ENCODE measurements at places on chromosomes 5 and 9.

GRCh38 chr9:33165263-33166151 lies 1.6 kb downstream of the B4GALT1 start:
- no peak for DNase-seq

DNA sequence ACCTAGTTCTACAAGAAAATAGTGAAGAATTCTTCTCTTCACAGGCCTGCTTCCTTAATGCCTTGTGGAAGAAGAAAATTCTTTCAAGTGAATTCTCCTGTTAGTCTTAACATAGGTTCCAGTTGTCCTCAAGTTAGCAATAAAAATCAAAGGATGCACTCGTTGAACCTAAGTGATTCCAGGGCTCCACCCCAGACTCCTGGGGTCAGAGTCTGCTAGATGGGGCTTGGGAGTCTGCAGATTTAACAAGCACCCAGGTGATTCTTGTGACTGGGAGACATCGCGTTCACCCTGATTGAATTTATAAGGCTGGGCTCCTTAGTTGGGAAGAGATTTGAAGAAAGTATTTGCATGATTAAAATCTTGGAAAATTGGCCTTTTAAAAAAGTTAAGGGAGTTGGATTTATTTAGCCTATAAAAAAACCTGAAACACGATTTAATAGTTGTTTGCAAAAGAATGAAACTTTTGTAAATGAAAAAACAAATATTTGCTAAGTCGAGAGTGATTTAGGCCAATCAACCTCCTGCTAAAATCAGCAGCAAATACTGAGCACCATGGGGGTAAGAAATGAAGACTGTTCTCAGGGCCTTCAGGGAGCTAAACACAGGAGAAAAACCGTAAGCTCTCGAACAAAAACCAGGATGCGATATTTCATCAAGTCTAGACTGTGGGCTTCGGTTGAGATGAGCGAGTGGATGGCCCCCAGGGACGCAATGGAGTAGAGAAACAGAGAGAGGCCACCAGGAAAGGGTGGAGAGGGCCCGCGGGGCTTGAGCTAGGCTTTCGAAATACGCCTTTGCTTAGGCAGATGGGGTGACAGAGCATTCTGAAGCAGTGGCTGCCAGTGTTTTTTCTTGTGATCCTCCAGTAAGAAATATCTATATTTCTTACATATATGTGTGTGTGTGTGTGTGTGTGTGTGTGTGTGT lies 86.9 kb upstream of the TTC23L start:
- DNase-seq, result no peak

DNA sequence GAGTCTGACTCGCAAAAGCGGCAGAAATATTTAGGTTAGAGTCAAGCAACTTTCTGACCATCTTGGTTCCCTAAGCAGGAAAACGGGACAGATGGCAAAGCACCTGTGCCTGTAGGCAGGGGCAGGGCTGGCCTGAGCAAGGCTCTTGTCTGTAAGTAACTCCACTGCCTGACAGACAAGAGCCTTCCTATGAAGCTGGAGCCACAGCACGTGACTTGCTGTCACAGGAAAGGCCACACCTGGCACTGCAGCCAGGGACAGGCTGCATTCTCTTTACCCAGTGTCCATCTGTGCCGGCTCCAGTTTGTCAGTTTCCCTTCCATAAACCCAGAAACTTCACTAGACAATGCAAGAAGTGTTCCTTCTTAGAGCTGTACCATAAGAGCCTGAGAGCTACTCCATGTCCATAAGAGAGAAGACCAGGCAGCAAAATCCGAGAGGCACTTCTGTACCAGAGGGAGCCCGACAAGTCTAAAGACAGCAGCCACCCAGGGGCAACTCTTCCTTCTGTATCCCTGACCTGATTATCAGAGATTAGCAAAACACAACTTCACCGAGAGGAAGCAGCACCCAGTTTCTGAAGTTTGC lies 78.1 kb downstream of the GPR21 start:
- no peak for DNase-seq

DNA sequence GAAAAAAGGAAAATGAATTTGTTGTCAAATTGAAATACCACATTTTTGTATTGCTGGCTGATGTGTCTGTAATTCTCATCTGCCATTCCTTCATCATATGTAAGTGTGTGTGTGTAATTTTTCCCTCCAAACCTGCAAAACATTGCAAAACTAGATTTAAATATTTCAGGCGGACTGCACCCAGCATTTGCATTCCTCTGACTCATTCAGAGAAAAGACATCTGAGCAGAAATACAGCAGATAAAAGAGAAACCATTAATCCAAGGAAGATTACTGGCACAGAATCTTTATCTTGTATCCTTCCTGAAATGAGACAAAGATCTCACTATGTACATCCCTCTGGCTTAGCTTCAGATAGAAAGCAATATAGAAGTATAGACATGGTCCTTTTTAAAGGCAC lies 275.3 kb downstream of the TMEM38B start:
- DNase-seq, result no peak

GRCh38 chr9:2072752-2073405 lies 57.7 kb downstream of the SMARCA2 start:
- no peak for DNase-seq

DNA sequence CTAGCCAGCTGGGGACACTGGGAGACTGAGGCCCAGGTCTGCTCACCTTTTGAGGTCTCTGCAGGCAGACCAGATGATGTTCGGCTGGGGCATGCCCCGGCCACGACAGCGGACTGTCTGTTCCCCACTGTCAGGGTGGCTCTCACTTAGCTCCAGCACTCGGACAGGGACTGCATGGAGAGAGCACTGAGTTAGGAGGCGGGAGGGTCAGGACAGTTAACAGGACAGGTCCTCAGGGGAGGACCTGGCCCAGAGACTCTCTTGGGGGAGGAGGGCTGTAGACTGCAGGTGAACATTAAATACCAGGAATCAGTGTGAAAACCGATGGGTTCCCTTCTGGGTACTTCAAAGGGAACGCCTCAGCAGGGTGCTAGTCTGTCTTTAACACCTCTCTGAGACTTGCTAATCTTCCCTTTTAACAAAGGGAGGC lies 25.1 kb downstream of the PDGFRB start:
- DNase-seq, result no peak

DNA sequence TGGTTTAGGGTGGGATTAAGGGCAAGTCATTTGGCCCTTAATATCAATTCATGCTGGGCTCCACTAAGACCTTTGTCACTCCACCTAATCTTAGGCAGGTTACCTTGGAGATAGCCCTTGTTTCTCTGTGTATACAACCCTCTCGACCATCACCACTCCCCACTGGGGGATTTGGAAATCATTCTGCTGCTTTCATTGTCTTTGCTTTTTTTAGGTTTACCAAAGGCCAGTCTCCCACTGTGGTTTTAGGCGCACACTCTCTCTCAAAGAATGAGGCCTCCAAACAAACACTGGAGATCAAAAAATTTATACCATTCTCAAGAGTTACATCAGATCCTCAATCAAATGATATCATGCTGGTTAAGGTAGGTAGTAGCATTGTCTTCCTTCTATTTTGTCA lies 6.2 kb downstream of the GZMK start:
- no peak for DNase-seq

GRCh38 chr9:15813076-15813475 lies 260.2 kb downstream of the CCDC171 start:
- DNase-seq, result no peak

GRCh38 chr9:1276474-1276873 lies 226.3 kb downstream of the DMRT2 start:
- no peak for DNase-seq

GRCh38 chr9:79430619-79431018 lies 141.1 kb upstream of the TLE4 start:
- DNase-seq, result no peak

DNA sequence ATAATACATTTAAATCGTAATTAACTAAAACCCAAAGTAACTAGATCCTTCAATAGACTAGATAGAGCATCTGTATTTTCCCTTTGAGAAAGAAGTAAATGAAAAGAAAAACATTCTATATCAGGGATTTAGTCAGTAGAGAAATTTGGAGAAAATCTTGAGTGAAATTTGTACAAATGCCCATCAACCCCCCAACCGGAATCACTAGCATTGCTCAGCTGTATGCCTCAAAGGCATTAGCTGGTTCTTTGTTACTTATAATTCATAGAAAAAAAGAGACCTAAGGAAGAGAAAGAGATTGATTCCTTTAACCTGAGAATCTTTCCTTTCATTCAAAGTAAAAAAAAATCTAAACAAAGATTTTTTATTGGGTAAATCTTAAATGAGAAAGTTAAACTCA lies 659 bp downstream of the OMD start:
- no peak for DNase-seq

GRCh38 chr9:35448496-35448895 lies 41.4 kb upstream of the RUSC2 start:
- no peak for DNase-seq

- DNase-seq, result no peak
Measured at GRCh38 chr9:113978725-113979342, 99.3 kb downstream of the AMBP start.

DNA sequence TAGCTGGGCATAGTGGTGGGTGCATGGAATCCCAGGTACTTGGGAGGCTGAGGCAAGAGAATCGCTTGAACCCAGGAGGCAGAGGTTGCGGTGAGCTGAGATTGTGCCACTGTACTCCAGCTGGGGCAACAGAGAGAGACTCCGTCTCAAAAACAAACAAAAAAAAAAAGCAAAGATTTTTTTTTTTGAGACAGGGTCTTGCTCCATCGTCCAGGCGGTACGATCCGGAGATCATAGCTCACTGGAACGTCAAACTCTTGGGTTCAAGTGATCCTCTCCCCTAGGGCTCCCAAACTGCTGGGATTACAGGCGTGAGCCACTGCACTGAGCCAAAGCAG lies 37.6 kb downstream of the ABCA1 start:
- no peak for DNase-seq

DNA sequence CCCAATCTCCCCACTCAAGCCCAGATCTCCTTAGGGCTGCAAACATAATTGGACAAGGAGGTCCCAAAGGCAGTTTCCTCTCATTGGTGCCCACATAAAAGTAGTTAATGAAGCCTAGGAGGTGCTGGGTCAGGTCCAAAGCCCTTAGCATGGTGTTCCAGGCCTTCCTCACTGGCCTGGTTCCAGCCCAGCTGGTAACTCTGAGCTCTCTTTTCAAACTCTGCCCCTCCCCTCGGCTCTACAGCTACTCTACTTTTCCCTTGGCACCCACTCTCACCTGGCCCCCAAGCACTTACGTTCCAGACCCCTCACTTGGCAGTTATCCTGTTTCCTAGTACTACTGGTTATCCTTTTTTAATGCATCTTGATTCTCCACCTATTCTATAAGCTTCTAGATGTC lies 9.9 kb downstream of the SEPTIN8 start:
- DNase-seq, result no peak

Data from stimulated activated naive CD8-positive, alpha-beta T cell treated with anti-CD3 and anti-CD28 coated beads, Interleukin-15, Interleukin-2, amounts not matched to agents 100 U/mL and 50 U/mL, for 24 hours (primary cell).